ENCODE measurements at places on chromosomes 13 and 19.

GRCh38 chr19:334296-335071, 10.1 kb downstream of the MIER2 start:
- peak; percentile 34 for DNase-seq

- DNase-seq, result no peak
Observed at GRCh38 chr13:31605076-31605860, 134.1 kb upstream of the RXFP2 start.

DNA sequence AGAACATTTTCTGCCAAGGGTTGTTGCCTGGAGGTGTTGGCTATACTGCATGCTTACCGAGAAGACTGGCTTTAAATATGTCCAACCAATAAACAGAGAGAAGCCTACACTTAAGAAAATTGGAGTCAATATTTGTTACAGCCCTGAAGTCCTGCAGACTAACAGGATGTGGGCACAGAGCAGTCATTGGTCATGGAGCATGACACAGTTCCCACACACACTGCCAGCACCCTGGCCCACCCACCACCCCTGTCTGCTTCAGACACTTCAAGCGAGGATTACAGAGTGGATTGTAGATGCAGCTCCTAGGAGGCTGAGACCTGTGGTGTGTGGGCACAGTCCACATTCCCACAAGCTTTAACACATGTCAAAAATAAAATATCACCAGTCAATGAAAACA, 21.0 kb upstream of the SERP2 start:
- no peak for DNase-seq

DNA sequence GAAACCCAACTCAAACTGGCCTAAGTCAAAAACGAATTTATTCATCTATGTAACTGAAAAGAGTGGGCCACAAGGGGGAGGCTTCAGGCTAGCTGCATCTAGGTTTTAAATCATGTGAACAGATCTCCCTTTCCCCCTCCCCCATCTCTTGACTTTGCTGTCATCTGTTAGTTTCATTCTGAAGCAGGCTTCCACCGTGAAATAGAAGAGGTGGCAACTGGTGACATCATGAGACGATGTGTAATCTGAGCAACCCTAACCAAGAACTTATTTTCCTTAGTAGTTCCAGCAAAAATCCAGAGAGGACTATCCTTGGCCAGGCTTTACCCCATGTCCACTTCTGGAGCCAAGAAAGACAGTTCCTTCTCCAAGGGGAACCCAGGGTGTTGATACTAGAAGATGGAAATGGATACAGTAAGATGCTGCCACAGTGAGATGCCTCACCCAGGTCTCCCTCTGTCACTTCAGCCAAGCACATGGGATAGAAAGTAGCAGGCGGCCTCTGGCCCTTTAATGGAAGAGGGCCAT, 9.4 kb downstream of the SAMD4B start:
- DNase-seq, result peak; percentile 15

DNA sequence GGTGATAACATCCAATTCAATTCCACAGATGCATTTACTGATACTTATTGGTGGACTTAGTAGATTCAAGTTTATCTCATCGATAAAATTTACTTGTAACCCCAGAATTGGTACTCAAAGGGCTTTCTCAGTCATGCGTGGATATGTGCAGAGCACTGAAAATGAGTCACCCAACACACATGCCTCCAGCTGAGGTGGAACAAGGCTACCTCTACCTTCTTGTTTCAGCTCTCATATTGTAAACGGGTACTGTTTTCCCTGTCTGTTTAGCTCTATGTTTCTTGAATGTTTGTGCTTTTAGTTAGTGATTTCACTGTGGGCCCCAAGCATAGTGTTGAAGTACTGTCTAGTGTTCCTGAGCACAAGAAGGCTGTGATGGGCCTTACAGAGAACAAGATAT, 1.5 kb downstream of the LRRC63 start:
- no peak for DNase-seq

DNA sequence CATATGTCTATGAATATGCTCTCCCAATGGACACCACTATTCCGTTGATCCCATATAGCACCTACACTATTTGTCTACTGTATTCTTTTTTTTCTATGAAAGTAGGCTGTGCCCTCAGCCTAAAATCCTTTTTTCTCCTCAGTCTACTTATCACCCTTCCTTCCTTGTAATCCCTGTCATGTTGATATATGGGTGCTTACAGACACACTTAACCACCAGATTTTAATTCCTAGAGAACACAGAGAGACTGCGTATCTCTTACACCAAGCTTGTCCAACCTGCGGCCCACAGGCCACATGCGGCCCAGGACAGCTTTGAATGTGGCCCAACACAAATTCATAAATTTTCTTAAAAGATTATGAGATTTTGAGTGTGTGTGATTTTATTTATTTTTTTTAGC, 101.1 kb downstream of the ZAR1L start:
- DNase-seq, result no peak

GRCh38 chr13:75704194-75704926, 68.2 kb downstream of the LMO7 start:
- peak; percentile 71 for DNase-seq

- DNase-seq, result no peak
Observed at GRCh38 chr19:6794686-6795431, 22.4 kb downstream of the VAV1 start.

- no peak for DNase-seq
Observed at GRCh38 chr13:81089371-81090157, 748.6 kb upstream of the SPRY2 start.

DNA sequence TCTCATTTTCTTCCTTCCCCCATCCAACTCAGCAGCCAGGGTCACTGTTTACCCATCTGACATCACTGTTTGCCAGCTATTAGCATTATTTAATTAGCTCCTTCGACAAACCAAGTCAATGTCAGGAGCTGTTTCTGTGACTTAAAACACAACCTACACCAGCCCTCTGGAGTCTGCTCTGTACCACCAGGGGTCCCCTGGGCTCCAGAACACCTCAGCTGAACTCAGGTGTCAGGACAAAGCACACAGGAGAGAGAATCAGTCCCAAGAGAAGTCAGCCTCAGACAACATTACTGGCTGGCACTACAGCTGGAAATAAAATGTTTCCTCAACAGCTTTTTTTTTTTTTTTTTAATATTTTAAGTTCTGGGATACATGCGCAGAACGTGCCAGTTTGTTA, 45.1 kb downstream of the DCLK1 start:
- no peak for DNase-seq

DNA sequence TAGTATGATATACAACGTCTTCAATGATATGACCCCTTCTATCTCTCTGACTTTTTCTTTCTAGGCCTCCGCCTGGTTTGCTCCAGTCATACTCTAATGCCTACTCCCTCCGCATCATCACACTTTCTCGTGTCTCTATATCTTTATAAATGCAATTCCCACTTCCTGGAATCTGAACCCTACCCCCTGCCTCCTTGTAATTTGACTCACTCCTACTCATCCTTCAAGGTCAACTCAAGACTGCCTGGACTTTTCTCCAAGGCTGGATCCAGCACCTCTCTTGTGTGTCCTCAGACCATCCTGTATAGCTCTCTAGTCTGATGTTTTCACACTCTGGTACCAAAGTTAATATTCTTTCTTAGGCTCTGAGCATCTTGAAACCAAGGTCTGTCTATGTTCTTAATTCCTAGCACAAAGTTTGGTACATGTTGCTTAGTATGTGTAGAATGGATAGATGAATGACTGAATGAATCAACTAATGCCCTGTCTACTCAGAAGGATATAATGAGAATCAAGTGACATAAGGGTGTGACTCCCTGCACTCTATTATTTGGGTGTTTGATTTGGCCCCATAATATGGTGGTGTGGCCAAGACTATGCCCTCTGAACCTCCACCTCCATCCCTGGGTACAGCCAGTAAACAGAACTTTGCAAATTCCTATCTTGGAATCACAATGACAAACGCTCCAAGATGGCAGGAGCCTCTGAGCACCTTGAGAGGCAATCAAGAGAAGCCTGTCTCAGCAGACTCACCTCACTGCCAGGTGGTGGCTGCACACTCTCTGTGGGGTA, 74.3 kb upstream of the SERP2 start:
- peak; percentile 41 for DNase-seq

DNA sequence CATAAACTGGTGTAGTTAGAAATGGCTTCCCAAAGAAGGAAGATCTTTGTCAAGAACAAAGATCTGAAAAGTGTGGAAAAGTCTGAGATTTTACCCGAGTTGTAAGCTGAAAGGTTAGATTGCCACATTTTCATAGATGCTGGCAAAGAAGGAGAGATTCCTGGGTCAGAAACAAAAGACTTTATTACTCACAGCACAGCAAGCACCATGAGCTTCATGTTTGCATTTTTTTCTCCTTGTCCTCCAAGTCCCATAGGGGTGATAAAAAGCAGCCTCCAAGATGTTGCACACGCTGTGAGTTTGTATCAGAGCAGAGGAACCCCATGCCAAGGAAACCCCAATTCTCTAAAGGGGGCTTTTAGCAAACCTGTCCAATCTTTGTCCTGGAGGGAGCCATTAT, 29.3 kb downstream of the MZT1 start:
- DNase-seq, result no peak

DNA sequence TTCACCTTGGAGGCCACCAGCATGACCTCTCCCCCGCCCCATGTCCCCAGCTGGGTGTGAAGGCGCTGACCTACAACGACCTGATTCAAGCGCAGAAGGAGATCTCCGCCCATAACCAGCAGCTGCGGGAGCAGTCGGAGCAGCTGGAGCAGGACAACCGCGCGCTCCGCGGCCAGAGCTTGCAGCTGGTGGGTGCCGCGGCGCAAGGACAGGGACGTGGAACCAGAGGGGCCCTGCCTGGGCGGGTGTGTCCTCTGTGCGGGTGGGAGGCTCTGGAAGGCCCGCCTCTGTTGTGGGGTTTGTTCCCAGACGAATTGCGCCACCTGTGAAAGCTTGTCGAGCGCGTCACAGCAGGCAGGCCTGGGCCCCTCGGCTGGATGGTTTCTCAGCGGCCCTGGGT, 22.3 kb downstream of the PLEKHJ1 start:
- no peak for DNase-seq

- DNase-seq, result no peak
Observed at GRCh38 chr13:61830475-61830874, 414.8 kb upstream of the PCDH20 start.

DNA sequence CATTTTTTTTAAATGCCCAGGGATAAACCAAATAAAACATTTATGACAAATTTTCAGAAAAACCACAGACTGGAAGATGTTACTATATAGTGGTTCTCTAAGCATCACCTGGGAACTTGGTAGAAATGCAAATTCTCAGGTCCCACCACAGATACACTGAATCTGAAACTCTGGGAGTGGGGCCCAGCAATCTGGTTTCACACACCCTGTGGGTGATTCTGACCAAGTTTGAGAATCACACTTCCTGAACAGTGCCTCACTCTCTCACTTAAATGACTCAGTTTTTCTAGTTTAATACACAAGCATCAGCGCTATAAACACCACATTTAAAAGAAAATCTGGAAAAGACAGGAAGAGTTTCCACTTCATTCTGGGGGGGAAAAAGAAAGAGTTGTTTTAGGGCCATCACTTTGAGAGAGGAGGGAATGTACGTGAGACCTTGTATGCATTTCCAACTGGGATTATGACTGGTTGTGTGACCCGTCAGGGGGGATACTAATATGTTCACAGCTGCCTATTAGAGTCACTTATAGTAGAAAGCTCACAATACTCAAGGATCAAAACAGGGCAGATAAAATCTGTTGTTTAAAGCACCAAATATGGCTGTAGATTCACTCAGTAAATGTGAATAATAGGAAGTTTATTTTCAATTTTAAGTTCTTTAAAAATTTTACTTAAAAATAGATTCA, 567.7 kb downstream of the GPC6 start:
- DNase-seq, result no peak

DNA sequence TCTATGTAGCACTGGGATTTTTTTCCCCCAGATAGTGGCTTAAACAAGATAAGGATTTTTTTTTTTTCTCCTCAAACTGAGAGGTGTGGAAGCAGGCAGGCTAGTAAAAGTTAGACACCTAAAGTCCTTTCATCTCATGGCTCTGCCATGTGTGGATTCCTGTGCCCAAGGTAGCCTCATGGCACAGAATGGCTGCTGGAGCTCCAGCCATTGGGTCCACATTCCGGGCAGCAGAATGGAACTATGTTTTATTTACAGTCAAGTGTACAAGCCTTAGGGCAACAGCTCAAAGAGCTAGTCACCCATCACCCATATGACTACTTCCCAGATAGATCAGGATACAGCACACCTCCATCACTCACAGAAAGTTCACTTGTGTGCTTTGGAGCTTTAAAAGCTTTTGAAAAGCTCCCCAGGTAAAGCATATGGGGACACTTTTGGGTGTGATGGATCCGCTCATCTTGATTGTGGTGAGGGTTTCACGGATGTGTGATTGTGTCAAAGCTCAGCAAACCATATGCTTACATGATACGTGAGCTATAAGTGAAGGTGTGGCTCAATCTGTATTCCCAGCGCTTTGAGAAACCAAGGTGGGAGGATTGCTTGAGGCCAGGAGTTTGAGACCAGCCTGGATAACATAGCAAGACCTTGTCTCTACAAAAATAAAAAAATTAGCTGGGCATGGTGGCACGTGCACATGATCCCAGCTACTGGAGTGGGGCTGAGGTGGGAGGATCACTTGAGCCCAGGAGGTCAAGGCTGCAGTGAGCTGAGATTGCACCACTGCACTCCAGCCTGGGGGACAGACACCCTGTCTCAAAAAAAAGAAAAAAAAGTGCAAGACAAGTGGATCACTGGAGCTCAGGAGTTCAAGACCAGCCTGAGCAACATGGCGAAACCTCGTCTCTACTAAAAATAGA, 18.1 kb downstream of the PGLS start:
- DNase-seq, result no peak

GRCh38 chr13:28392428-28392827, 102.5 kb downstream of the FLT1 start:
- DNase-seq, result no peak

DNA sequence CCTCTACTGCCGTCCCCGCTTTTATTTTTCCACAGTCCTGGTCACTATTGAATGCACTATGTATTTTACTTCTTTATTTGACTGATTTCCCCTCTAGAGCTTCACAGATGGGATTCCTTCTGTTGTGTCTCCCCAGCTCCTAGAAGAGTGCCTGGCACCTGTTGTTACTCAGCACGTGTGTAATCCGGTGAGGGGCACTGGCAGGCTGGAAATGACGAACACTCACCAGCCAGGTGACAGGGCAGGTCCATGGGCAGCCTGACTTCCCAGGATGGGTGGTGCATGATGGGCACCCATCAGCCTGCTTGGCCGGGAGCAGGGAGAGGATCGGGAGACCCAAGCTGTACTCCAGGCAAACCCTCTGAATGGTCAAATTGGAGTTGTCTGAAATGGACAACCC, 67.2 kb downstream of the CEBPG start:
- DNase-seq, result no peak

- DNase-seq, result peak; percentile 51
Observed at GRCh38 chr13:110560601-110561343, 750 bp downstream of the RAB20 start.

All from EL (cell line).